ENCODE measurements at places on chromosomes 2 and 18. TPM values are rescaled to one million over a fixed set of nuclear protein-coding genes. Genes with fewer than 3 reads are reported as not detected.

Gene MARCHF7
- total RNA-seq, result 75.1 TPM

Gene THADA
- total RNA-seq, result 15.4 TPM

Gene GBX2
- total RNA-seq, result not detected

Gene ZNG1B
- total RNA-seq, result 34.0 TPM

Gene ALS2
- 42.0 TPM for total RNA-seq

Gene SLC4A3
- total RNA-seq, result 426 TPM

Gene ERMN
- not detected for total RNA-seq

Gene CD207
- not detected for total RNA-seq

Gene SLC11A1
- total RNA-seq, result 6.4 TPM

Gene DSG3
- not detected for total RNA-seq

Gene AQP12B
- total RNA-seq, result not detected

Gene ALLC
- total RNA-seq, result not detected

Gene CD28
- 0.77 TPM for total RNA-seq

Gene ZNF516
- total RNA-seq, result 11.5 TPM

Gene TRABD2A
- total RNA-seq, result 0.49 TPM

Gene ACADL
- 1.3 TPM for total RNA-seq
